ENCODE measurements at places on chromosomes 2 and 18.

DNA sequence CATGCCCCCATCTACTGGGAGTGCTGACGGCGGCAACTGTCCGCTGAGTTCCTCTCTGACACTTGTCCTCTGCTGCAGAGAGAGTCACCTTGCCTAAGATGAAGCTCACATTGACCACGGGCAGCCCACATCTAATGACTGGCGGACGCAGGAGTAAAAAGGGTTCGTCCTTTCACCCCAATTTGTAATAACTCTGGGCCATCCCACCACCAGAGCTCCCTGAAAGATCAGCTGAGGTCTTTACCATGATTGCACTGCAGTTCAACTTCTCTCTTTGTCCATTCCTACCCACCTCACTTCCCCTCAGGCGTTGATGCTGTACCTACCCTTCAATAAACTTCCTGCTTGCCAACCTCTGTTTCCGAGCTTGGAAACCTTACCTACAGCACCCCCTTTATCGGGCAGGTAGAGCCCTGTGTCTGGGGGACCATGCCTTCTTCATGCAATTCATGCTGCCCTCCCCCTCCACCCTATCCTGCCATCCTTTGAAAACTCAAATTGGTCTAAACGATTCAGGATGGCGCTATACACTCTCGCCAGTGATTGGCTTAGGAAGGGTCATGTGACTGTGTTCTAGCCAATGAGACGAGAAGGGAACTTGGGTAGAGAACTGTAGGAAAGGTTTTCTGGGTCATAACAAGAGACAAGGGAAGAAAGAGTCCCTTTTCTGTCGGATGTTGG, 10.3 kb upstream of the B3GNT2 start:
- no peak for DNase-seq

DNA sequence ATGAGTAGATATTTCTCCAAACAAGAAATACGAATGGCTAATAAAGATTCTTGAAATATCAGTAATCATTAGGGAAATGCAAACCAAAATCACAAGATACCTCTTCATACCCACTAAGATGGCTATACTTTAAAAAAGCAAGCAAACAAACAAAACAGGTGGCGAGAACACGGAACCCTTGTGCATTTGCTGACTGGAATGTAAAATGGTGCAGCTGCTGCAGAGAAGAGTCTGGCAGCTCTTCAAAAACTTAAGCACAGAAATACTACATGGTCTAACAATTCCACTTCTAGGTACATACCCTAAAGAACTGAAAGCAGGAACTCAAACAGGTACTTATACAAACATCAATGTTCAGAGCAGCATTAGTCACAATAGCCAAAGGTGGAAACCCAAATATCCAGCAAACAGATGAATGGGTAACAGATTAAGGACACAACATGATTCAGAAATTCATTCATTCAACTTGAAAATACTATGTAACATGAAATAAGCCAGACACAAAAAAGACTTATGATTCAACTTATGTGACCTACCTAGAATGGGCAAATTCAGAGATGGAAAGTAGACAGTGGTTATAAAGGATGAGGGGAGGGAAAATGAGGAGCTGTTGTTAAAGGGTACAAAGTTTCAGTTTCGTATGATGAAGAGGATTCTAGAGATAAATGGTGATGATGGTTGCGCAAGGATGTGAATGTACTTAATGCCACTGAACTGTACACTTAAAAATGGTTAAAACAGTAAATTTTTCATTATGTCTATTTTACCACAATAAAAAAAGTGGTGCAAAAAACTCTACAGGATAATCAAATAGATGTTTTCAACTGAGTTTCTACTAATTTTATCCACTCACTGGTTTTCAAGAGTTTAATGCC, 26.9 kb upstream of the GPR75 start:
- no peak for DNase-seq

- DNase-seq: no peak
Measured at GRCh38 chr2:43055985-43056384, 170.4 kb downstream of the ZFP36L2 start.

GRCh38 chr2:101679037-101679726, 18.3 kb upstream of the MAP4K4 start:
- DNase-seq: no peak

- no peak for DNase-seq
Measured at GRCh38 chr18:52747869-52748268, 407.9 kb downstream of the DCC start.

DNA sequence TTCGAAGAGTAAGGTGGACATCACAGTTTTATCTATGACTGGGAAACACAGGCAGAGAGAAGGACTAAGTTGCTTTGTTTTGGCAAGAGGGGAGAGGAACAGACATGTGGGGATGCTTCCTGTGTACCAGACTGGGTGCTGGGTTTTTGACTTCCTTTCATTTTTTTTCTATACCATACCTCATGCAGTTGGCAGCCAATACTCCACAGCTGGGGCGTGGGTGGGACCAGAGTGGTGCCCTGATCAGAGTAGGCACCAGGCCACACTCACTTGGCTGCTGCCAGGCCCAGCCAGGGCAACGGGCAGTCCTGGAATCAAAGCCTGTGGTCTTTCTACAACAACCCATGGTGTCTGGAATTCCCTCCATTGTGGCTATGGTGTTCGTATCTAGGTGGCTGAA, 45.2 kb downstream of the SH3RF3 start:
- DNase-seq: no peak

DNA sequence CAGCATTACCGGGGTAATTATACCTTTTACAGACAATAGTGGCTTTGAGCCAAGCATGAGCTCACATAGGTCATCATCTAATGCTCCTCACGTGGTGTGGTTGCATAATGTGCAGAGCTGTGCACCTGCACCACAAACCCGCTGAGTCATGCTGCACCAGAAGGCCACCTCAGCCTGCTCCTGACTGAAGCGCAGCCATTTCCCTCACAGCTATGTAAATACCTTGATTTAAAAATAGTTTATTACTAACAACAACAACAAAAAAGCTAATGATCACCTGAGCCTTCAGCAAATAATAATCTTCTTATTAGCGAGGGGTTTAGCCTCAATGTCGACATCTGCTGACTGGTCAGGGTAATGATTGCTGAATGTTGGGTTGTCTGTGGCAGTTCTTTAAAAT, 238.8 kb downstream of the MBD5 start:
- DNase-seq: no peak

DNA sequence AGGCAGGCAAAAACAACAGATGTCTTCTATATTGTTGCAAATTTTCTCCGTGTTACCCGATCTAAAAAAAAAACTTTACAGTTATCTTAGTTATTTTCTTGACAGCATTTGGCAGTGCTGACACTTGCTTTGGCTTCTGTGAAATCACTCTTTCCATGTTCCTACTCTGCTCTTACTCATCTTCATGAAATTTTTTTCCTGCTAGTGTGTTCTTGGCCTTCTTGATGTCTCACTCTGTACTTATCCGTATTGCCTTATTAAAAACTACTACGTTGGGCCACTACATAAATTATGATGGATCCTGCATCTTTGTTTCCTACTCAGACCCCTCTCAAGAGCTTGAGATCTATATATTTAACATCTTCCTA, 134.4 kb downstream of the IKZF2 start:
- DNase-seq: no peak

- DNase-seq: no peak
Measured at GRCh38 chr2:97728091-97728731, 14.8 kb downstream of the ZAP70 start.

DNA sequence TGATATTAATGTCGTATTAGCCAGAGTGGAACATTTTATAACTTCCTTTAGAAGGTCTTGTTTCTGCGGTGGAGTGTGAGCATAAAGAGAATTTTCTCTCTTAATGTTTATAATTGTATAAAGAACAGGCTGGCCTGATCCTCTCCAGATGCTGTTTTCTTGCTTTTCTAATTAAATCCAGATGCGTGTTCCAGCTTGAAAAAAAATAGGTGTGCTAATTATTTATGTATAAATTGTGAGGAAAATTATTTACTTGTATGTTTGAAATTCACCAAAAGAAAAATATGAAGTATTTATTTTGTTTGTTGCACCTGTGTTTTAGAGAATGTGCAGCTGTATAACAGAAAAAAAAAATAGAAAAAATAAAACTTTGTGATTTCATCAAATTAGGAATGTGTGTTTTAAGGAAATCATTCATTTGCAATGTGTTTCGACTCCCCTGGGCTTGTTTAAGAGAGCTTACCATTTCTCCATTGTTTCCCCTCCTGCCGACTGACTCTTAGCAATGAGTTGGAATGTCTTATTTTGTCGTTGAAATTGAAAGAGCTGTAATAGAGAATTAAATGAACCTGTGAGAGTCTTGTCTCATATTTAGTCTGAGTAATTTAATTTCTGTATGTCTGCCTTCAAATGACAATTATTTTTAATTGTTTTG, 220.1 kb upstream of the NXPH2 start:
- DNase-seq: no peak

DNA sequence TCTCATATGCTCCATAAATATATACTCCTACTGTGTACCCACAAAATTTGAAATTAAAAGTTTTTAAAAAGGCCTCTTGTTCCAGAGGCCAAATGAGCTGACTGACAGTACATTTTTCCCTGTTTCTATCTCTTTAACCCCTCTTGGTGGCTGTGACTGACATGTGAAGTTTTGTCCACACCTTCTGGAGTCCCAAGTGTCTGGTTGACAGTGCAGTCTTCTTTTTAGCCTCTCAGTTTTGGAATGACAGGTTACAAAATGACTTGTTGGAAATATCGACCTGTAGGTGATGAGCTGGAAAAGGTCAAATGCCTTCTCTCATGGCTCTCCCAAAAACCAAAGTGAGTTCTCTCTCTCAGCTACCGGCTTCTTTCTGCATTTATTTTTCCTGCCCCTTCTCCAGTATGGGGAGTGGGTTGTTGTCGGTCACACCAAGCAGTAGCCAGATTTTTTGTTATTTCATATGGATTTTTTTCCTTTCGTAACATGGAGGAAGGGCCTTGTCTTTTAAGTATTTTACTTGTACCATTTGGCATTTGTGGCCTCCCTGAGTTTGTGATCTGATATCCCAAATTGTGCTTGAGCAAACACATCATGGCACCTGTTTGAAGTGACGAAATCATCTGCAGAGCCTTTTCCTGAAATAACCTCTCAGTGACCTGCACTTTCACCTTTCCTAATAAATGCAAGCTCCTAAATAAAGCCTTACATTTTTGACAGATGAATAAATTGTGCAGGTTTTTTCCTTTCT, 143.9 kb downstream of the ESCO1 start:
- no peak for DNase-seq

- no peak for DNase-seq
Measured at GRCh38 chr2:57376985-57377384, 669.6 kb upstream of the VRK2 start.

DNA sequence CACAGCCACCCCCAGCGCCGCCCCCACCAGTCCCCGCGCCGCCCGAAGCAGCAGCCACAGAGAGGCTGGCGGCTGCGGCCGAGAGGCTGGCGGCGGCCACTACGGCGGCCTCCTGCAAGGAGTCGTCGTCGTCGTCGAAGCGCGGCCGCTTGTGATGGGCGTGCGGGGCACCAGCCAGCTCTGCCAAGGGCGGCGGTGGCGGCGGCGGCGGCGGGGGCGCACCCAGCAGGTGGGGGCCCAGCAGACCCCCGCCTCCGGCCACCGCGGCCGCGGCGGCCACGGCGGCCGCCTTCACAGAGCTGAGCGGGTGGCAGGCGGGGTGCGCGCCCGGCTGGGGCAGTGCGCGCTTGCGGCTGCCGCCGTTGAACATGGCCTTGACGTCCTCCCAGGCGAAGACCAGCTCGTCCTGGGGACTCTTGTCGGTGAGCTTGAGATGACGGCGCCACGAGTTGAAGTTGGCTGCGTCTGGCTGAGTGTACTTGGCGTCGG, 3.3 kb downstream of the SKOR2 start:
- no peak for DNase-seq

DNA sequence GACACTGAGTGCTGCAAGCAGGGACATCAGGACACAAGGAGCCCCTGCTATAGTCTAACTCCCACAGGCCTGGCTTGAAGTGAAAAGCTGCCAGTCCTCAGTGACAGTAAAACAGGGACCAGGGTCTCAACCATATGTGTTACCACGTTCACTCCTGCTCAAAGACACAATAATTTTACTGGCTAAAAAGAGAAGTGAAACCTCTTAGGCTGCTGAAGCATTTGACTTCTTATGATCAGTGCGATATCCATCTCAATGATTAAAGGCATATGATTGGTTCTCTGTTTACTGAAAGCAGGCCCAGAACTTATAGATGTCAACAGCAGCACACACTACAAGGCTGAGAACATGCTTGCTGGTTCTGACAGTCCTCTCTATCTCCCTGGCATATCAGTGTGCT, 129.8 kb upstream of the LMAN1 start:
- no peak for DNase-seq

DNA sequence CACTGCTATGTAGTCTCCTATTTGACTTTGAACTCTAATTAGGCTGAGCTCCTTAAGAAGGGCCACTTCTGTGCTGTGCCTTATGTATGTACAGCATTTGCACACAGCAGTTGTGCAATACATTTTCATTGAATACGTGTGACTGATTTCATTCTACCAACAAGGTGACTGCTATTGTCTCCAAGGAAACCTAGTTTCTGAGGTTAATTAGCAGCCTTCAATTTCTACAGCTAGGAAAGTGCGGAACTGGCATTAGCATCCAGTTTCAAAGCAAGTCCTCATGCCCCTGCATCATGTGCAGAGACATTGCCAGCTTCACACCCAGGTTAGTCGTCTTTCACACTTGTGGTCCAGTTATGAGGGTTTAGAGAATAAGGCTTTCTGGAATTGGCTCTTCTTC, 58.6 kb downstream of the NCK2 start:
- no peak for DNase-seq

DNA sequence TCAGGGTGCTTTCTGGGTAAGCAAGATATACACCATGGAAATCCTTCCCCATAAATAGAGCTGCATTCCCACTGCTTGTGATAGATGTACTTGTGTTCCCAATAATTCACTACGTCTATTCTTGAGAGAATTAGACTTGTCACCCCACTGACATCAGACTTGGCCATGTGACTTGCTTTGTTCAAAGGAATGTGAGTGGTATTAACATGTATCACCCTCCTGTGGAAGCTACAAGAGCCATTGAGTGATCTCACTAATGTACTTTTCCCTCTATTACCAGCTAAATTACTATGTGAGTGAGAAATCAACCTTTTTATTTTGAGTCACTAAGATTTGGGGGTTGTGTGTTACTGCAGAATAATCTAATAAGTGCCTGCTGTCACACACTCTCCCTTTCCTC, 176.0 kb downstream of the CCDC178 start:
- no peak for DNase-seq

DNA sequence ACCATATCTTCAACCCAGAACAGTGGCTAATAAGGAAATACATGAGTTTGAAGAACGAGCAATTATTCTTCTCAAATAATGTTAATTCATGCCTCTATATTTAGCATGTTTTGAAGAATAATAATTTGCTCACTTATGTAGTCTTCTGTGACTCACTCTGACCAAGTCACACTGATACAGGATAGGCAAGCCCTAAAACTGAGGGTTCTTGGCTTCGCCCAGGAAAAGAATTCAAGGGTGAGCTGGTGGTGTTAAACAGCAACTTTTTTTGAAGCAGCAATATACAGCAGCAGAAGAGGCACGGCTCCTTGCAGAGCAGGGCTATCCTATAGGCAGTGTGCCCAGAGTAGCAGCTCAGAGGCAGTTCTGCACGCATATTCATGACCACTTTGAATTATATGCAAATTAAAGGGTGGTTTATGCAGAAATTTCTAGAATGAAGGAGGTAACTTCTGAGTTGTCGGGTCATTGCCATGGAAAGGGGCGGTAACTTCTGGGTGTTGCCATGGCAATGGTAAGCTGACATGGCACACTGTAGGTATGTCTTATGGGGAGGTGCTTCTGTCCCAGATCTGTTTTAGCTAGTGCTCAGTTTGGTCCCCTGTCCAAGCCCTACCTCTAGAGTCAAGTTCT, 200.6 kb downstream of the RND3 start:
- no peak for DNase-seq

GRCh38 chr2:191724015-191724414, 46.1 kb downstream of the NABP1 start:
- DNase-seq: no peak

GRCh38 chr2:236776695-236777251, 207.1 kb downstream of the ACKR3 start:
- no peak for DNase-seq

Data from NCI-H1930 (cell line).